Spleen (tissue), 13 donors: ENCODE measurements at places on chromosomes 5 and 9. TPM values are rescaled to one million over a fixed set of nuclear protein-coding genes. Genes with fewer than 3 reads are reported as not detected.

Gene ENTREP1
- total RNA-seq, result 0.74 TPM

Gene GPR151
- not detected for total RNA-seq

Gene ARHGEF28
- total RNA-seq, result 17.5 TPM

Gene CREB3
- 21.8 TPM for total RNA-seq

Gene FBP1
- 9.4 TPM for total RNA-seq
